Lower leg skin (tissue), 4 donors: ENCODE measurements at places on chromosomes 12 and 14.

DNA sequence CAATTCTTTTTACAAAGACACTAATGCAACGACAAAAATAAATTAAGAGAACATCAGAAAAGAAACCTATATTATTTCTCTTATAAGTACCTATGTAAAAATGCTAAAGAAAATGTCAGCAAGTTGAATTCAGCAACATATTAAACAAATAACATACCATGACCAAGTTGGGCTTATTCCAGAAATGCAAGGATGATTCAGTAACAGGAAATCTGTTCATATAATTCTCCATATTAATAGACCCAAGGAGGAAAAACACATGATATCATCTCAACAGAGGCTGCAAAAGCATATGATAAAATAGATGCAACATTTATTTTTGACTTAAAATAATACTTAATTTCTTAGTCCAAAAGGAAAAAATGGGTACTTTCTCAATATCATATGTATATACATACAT, 25.1 kb upstream of the GPHB5 start:
- DNase-seq = no peak

GRCh38 chr14:94366146-94366915, 22.1 kb downstream of the SERPINA1 start:
- DNase-seq = no peak

GRCh38 chr14:64422756-64423155, 34.6 kb downstream of the MTHFD1 start:
- no peak for DNase-seq

GRCh38 chr12:570435-570920, 92.8 kb downstream of the NINJ2 start:
- DNase-seq = peak; percentile 96

DNA sequence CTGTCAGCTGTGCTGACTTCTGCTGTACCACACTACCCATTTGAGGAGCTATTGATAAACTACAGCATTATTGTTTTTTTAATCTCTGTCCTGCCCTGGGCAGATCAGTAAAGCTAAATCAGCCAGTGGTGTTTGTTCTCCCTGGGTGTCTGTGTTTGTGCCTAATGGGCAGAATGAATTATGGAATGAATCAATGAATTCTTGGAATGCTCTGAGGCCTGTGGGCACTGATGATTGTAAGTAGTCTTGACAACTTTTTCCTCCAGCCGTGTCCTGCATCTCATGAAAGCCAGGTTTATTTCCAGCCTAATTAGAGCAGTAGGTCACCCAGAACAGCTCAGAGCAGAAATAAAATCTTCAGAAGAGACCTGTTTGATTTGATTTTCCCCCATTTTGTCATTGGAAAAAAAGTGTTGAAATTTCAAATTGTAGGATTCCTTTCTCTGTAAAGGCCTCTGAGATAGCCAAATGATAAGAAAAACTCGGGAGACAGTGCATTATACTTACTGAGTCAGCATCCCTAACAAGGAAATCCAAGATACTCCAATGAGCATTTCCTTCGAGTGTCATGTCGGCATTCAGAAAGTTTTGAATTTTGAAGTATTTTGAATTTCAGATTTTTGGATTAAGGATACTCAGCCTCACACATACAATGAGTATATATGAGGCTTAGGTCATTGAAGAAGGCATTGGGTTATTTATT, 19.4 kb upstream of the EVL start:
- no peak for DNase-seq

DNA sequence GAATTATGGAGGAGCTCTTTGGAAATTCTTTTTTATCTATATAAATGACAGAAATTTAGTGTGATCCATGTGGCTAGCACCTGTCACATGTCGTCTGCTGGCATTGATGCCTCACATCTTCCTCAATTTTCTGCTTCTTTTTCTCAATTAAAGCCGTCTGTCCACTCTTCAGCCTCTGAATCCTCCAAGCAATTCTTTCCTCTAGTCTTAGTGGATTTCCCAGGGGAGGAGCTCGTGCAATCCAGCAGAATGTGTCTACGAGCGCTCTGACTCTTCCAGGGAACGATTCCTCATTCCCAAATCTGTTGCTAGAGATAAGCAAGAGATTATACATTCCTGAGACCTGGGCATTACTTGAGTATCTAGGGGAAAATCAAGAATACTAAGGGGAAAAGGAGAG, 176.6 kb downstream of the EMP1 start:
- no peak for DNase-seq

DNA sequence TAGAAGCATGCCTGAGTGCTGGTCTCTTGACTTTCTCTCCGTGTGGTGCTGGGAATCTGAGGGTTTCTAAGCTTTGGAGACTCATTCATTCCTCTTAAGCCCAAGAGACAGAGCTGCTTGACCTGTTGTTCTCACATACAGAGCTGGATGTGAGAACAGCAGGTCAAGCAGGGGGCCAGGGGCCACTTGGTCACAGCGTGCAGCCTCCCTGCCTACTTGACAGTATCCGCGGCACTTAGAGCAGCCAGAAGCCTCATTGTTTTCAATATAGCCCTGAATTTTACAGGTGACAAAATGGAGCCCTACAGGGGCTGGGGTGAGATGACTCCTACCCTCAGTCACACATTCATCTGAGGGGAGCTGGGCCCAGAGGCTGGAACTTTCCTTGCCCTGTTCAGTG, 88.9 kb downstream of the ESRRB start:
- no peak for DNase-seq

- peak; percentile 72 for DNase-seq
Measured at GRCh38 chr12:57148469-57149244, 1.2 kb upstream of the LRP1-AS start.

GRCh38 chr12:66947119-66947518, 268.2 kb upstream of the GRIP1 start:
- DNase-seq = no peak

GRCh38 chr12:110249105-110249504, 31.9 kb upstream of the ATP2A2 start:
- DNase-seq = peak; percentile 68

DNA sequence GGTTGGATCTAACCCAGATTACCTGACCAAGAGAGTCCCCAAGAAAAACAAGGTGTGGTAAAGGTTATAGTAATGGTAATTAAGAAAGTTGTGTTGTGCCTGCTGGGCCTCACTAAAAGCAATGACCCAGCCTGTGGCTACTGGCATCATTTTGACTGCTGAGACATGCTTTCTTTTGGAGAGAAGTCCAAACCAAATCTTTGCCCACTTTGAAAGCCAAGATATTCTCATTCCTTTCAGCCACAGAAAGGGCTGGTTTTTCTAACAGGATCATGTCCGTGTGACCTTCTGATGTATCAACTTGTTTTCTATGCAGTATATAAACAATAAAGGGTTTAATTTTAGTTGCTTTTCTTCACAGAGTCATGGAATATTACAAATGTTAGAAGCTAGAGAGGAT, 388.6 kb downstream of the RAD51B start:
- DNase-seq = no peak

DNA sequence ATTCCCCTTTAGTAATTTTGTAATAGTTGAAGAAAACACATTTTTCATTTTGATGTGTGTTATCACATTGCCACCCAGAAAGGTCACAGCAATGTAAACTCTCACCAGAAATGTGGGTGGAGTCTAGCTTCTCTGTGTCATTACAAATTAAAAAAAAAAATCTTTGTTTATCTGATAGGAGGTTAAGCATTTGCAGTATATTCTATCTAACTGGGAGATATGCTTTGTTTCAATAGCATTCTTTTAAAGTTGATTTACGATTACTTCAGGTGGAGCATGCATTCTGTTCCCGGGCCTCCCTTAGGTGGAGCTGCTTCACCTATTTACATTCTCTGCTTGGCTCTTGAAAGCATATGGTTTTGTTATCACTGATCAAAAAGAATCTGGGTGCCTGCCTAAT, 7.8 kb downstream of the ADIPOR2 start:
- DNase-seq = no peak

GRCh38 chr14:52792097-52792415, 649 bp upstream of the GNPNAT1 start:
- DNase-seq = no peak

DNA sequence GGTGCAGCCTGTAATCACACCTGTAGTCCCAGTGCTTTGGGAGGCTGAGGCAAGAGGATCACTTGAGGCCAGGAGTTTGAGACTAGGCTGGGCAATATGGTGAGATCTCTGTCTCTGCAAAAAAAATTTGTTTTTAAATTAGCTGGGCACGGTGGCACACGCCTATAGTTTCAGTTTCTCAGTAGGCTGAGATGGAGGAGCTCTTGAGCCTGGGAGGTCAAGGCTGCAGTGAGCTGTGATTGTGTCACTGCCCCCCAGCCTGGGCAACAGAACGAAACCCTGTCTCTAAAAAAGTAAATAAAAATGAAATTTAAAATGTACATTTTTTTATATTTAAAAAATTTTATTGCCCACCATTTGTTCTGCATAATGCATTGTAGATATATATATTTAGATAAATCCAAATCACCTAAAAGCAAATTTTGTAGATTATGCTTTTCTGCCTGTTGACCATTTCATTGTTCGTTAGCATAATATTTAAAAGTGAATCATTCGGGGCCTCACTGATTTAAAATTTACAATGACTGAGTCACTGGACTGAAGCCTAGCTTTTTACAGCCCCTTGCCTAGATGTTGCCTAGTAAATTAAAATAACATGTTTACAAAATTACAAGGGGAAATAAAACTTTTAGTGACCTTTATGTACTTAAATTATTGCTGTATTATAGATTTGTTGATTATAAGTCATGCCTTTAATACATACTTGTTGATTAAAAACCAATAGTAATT, 87.9 kb downstream of the USP15 start:
- no peak for DNase-seq

DNA sequence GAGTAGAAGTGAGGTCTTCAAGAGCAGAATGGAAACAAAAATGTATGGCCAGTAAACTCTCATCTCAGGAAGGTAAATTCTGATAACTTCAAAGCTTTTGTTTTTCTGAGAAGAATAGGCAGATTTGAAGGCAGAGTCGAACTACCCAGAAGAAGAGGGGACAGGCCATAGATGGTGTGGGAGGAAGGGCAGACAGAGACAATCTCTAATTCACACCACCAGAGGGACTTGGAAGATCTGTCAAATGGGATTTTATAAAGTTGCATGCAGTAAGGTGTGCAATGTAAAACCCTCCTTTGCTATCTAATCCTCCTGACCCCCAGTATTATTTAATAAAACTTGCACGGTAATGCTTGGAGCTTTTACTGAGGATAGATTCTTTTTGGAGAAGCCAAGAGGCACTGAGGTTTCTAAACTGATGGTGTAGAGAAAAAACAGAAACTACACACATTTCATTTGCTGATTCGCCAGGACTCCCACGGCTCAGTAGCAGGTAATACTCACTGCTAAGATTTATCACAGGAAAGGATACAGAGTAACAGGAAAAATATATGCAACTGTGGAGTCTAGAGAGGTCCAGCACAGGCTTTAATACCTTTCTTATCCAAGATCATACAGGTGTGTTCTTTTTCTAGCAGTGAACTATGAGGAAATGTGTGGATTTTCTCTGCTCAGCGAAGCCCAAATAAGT, 18.3 kb downstream of the SLC38A2 start:
- no peak for DNase-seq
